Posterior vena cava (tissue), 2 donors: ENCODE measurements at places on chromosomes 6 and 20.

DNA sequence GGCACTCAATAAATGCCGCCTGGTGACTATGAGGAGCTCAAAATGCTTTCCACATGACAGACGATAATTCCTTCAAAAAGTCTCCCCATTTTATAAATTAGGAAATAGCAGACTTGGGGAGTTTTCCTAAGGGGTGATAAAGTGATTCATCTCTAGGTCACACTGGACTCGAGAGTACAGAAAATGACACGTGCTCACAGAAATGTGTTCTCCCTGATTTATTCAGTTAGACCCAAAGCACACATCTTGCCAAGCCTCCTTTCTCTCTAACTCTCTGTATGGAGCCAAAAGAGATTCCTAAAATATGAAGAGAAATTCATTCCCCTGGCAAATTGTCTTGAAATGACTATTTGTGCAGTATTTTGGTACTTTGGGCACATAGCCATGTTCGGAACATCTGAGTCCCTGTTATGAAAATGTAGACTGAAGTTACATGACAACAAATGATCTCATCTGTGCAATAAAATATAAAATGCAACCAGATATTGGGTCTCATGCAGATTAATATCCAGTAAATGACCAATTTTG is 381.1 kb downstream of the TFAP2B start:
- DNase-seq: no peak

GRCh38 chr20:6506906-6507305 is 260.6 kb upstream of the BMP2 start:
- no peak for DNase-seq

GRCh38 chr20:44651684-44652423 is at the start of gene ADA:
Gene ADA, minus strand, starts transcription at chr20:44651699. Its CDS starts 92 bp downstream, at chr20:44651607.
- peak; percentile 90 for DNase-seq

DNA sequence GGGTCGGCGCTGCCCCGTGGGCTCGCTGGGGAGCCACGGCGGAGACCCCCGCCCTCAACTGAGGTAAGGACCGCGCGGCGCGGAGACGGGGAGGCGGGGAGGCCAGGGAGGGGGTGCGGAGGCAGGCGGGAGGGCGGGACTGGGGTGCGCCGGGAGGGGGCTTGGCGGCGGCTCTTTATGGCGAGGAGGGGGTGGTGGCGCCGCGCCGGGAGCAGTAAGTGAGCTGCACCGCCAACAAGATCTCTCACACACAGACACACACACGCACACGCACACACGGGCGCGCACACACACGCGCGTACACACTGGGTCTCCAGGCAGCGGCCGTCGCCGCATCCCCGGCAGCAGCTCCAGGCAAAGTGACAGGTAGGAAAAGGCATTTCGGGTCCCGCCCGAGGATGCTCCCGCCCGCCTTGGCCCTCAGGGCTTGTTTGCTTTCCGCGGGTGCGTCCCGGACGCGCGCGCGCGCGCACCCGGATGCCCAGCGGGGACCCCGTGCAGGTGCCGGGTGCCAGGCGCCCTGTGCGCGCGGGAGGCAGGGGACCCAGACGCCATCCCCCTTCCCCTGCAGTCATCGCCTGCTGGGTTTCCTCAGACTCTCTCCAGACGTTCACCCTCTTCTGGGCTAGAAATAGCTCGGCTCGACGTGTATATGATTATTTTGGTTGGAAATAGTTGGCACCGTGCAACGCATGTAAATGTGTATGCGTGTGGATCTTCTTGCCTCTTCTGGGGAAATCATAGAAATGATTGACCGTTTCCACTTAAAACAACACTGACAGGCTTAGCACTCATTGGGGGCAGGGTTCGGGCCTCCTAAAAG is at the start of gene PLCB4:
Gene PLCB4 (plus strand): TSS at position 247 of the 823 bp plus-strand sequence. CDS start 238,728 bp downstream, outside the sequence.
- peak; percentile 81 for DNase-seq

DNA sequence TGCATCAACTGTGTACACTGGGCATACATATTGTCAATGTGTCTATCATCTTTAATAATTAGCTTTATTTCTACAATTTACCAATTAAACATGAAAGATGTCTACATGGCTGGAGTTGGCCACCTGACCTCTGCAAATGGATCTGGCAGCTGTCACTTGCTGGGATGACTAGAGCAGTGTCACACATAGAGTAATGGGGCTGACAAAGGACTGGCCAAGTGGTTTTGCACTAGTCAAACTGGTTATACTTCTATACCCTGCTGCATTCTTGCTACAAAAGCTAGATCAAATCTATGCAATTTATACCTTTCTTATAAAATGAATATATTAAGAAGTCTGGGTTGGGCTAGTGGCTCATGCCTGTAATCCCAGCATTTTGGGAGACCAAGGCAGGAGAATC is 99.3 kb downstream of the SESN1 start:
- no peak for DNase-seq

GRCh38 chr6:78896227-78896626 is 28.9 kb downstream of the IRAK1BP1 start:
- DNase-seq: no peak

DNA sequence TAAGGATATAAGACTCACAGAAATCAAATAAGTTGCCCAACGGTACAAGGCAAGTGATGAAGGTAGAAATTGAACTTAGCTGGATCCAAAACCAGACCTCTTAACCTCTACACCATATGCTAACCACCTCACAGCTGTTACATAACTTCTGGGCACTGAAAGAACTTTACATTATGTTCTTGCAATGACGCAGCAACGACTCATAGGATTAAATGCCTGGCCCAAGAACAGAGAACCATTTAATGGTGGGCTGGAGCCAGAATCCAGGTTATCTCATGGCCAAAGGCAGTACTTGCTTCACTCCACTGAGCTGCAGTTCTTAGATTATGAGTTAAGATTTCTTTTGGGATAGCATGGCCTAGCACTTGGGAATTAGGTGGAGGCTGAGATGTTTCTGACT is 4.4 kb downstream of the TRMT6 start:
- DNase-seq: no peak

- no peak for DNase-seq
Observed at GRCh38 chr6:126170978-126171382, 168.9 kb upstream of the CENPW start.

DNA sequence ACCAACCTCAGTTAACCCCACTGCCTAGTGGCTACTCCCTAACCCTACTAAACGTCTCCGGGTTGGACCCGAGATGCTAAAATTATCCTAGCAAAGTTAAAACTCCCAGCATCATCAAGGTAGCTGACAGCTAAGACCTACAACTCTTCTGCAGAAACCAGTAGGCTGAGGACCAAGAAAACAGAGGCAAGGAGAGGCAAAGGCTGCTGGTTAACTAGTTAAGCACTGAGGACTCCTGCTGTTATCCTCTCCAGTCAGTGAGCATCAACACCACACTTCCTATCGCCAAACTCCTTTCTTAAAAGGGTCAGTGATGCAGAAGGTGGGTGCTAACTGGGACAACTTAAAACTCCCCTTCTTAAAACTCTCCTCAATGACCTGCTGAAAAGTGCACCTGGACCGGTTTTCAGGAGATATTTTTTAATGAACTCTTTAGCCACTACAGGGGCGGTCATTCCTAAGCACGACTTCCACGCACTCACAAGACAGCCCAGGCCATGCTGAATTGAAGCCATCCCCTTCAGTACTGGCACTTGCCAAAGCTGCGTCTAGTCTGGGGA is 1.7 kb downstream of the TRERF1 start:
- DNase-seq: no peak

- no peak for DNase-seq
Observed at GRCh38 chr6:130734161-130734560, 93.0 kb upstream of the SMLR1 start.

GRCh38 chr6:28988536-28989311 is 16.4 kb downstream of the ZNF311 start:
- peak; percentile 89 for DNase-seq

DNA sequence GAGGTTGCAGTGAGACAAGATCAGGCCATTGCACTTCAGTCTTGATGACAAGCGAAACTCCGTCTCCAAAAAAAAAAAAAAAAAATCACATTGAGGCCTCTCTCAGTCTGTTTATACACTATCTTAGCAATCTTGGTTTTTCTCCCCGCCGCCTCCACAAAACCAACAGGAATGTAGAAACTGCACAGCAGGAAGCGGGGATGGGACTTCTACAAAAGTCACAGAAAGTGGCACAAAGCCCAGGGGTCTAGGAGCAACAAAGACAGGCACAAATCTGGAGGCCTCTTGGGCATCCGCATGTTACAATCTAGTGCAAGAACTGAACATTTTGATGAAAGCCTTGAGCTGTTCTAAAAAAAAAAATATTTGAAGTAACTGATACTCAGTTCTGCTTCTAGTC is 48.6 kb downstream of the KDM1B start:
- DNase-seq: no peak

DNA sequence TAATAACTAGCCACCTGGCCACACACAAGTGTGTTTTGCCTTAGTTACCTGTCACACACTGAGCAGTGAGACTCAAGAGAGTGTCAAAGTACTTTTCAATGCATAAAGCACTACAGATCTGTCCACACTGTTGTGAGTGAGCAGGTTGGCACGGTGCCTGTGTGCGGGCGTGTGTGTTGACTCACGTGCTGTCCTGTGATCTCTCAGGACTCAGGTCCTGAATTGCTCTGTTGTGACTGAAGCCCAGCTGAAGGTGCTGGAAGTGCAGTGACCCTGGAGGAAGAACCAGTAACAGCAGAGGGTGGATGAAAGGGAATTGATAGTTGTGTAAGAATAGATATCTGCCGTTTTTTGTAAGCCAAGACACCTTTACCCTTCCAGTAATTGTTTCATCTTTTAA is 18.3 kb downstream of the SLC16A10 start:
- DNase-seq: no peak

DNA sequence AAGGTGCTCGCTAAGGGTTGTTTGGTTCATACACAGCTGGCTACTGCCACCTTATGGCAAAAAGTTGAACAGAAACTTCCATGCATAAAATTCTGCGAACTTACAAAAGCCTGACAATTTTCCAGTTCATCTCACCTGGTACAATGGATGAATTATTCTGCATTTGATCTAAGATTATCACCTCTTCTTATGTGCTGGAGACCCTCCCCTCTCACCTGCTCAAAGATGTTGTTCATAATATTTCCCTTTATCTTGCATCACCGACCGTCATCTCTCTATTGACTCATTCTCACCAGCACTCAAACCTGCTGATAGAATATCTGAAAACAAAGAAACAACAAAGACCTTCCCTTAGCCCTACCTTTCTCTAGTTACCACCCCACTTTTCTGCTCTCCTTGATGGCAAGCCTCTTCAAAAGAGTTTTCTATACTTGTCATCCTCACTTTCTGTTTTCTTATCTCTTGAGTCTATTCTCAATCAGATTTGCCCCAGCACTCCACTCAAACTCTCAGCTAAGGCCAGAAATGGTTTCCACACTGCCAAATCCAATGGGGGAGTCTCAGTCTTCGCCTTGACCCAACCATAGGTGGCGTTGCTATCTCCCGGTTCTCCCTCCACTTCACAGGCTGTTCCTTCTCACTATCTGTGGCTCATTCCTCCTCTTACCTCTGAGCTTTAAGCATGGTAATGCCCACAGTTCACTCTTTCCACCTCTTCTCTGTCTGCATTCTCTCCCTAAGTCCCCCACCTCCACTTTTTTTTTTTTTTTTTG is 25.8 kb downstream of the SNRNP48 start:
- no peak for DNase-seq

DNA sequence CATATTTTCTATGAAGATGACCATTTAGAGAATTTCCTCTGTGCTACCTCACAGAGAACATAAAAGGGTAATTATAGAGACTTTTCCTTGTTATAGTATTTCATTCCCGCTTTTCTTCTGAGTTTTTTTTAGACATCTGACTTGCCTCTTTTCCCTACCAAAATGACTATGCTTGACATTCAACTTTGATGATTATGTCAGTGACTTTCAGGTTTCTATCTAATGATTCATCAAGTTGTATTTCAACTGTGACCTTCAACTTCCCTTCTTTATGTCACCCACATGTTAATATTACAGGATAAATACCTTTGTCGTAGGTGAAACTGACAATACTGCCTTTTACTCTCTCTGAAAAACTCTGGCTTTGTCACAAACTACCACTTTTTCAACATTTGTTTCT is 95.3 kb downstream of the MLIP start:
- no peak for DNase-seq

DNA sequence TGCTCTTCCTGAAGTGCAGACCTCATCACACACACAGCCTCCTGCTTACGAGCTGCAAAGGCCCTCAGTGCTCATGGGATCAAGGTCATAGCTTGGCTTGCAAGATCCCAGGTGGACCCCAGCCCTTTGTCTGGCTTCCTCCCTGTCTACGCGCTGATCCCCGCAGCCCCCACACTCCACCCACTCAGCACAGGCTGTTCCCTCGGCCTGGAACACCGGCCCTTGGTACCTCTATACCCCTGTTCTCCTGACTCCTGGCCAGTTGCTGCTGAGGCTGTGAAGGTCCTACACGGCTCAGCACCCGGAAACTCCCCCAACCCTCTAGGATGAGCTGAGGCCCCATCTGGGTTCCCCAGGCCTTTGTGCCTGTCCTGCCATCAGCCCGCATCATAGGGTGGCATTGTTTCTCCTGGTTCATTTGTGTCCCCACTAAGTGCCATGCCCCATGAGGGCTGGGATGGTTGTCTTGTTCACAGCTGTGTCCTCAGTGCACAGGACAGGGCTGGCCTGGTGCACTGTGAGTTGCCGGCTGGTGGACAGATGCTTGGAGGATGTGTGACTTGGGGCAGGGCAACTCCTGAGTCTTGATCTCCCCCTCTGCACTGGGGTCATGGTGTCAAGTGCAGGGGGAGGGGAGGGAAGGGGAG is 57.0 kb downstream of the ADNP start:
- DNase-seq: peak; percentile 68

GRCh38 chr20:41664584-41664983 is 46.4 kb upstream of the CHD6 start:
- DNase-seq: no peak

GRCh38 chr20:3084283-3084985 is at the start of gene AVP:
Gene AVP, minus strand, starts transcription at chr20:3084724. Its CDS starts 50 bp downstream, at chr20:3084674.
- DNase-seq: peak; percentile 72

- DNase-seq: peak; percentile 94
Observed at GRCh38 chr6:160030103-160030502, 61.2 kb downstream of the IGF2R start.

- no peak for DNase-seq
Observed at GRCh38 chr6:63476302-63476701, 96.0 kb upstream of the LOC128125822 start.

DNA sequence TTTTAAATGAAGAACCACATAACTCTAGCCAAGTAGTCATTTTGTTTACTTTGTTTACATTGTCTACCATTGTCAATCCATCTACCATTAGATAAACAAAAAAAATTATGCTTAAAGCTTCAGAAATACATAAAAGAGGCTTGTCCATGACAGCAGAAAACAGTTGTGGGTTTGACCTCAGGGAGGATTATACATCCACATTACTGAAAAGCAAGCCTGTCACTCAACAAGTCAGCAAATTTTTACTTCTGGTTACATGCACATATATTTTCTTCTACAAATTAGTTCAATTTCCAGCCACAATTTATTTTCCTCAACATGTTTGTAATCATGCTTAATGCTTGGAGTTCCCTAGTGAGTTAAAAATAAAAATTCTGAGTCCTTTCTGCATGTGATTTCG is 713.3 kb downstream of the COL12A1 start:
- DNase-seq: no peak

GRCh38 chr6:29656157-29656556 is 735 bp upstream of the MOG start:
- DNase-seq: no peak
